ENCODE measurements at places on chromosomes 7 and 10.

DNA sequence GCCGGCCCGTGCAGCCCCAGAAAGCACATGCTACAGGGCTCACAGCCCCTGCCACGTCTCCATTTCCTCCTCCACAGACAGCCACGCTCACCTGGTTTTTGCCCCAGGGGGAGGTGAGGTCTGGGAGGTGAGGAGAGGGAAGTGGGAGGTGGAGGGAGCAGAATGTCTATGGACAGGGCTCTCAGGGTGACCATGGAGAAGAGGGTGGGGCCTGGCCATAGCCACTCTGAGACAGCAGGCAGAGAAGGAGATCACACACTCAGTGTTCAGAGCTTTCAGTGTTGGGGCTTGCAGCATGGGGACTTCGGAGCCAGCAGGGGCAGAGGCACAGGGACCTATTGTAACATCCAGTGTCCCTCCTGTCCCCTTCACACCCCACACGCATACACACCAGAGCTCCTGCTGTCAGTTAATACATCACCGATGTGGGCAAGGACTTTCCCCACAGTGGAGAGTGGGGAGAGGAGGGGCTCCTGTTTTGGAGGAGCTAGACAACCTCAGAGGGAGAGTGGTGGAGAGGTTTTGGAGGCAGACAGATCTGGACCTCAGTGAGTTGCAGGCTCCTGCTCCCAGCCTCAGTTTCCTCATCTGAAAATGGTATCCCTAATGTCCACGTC lies 14.4 kb downstream of the WDFY4 start:
- no peak for DNase-seq

GRCh38 chr7:30797176-30798040 lies 26.2 kb downstream of the MINDY4 start:
- DNase-seq: no peak

DNA sequence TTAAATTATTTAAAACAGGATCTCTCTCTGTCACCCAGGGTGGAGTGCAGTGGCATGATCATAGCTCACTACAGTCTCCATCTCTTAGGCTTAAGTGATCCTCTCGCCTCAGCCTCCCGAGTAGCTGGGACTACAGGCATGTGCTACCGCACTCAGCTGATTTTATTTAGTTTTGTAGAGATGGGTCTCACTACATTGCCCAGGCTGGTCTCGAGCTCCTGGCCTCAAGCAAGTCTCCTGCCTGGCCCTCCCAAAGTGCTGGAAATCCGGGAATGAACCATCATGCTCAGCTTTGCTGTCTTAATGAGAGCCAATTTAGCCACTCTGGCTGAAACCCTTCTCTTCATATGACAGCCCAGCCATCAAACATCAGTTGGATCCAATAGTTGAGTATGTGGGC lies 53.3 kb upstream of the NRP1 start:
- no peak for DNase-seq

DNA sequence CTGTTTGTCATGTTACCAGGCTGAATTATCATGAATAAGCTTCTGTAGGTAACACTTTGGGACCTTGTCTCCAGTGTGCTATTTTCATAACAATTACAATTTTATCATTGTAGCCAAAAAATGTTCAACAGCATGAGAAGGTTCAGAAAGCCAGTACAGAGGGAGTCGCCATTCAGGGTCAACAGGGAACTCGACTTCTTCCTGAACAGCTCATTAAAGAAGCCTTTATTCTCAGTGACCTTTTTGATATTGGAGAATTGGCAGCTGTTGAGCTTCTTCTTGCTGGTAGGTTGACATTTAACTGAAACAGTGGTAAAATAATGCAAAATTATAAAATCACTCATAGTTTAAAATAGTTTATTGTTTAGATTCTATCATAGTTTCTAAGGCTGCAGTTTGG lies 15.8 kb downstream of the NUP205 start:
- DNase-seq: peak; percentile 77

GRCh38 chr10:4470231-4470835 lies 355.7 kb upstream of the AKR1E2 start:
- DNase-seq: peak; percentile 13

- DNase-seq: no peak
Observed at GRCh38 chr7:131741446-131741845, 185.0 kb upstream of the PODXL start.

DNA sequence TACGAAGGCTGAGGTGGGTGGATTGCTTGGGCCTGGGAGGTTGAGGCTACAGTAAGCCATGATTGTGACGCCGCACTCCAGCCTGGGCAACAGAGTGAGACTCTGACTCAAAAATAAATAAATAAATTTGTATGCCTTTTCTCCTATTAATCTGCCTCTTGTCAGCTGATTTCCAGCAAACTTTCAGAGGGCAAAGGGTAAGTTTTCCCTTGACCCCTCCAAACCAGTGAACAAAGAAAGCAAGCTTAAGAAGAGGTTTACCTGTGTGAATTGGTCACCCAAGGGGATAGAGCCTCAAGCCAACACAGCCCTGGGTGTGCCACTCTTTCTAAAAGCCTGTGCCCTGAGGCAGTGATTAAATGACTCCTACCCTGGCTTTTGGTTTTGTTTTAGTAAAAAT lies 30.8 kb downstream of the GOT1 start:
- DNase-seq: no peak

GRCh38 chr7:45937862-45938261 lies 16.8 kb upstream of the IGFBP3 start:
- DNase-seq: no peak

- peak; percentile 64 for DNase-seq
Observed at GRCh38 chr7:92251181-92251580, 5.4 kb downstream of the ANKIB1 start.

- DNase-seq: no peak
Observed at GRCh38 chr7:66739953-66740301, 606 bp upstream of the RABGEF1 start.

GRCh38 chr10:26890956-26891355 lies 30.2 kb upstream of the ABI1 start:
- peak; percentile 14 for DNase-seq

Measured in COLO829 (cell line).